ENCODE measurements at places on chromosomes 5 and 9. TPM values are rescaled to one million over a fixed set of nuclear protein-coding genes. Genes with fewer than 3 reads are reported as not detected.
A peak's percentile ranks its signal among the peaks of the same experiment; 100 is the strongest.

ZFP2 gene
- 0.87 TPM for total RNA-seq

ARL15 gene
- total RNA-seq = 72.7 TPM

PLAC8L1 gene
- not detected for total RNA-seq

LHX3 gene
- total RNA-seq = not detected

IFNA13 gene
- total RNA-seq = not detected

C9orf57 gene
- not detected for total RNA-seq

DNA sequence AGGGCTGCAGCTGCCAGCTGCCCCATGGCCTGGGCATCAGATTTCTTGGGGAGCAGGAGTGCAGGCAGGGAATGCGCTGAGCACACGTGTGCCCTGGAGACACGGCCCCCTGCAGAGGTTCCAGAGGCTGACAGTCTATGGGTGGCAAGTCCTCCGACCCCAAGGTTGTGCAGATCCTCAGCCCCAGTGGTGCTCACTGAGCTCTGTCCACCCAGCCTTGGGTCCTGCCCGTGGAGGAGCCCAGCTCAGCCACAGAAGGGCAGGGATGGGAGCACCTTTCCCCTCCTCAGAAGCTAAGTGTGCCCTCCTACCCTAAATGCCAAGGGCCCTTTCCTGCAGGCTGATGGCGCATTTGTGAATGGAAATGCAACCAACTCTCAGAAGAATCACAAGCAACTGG, 341.0 kb downstream of the IRX2 start:
- no peak for DNase-seq
- H3K4me3 ChIP-seq = no peak overlapping the region
- H3K27me3 ChIP-seq = no peaks in the 10 kb centered on the region
- no peaks in the 10 kb centered on the region for H3K36me3 ChIP-seq

DNA sequence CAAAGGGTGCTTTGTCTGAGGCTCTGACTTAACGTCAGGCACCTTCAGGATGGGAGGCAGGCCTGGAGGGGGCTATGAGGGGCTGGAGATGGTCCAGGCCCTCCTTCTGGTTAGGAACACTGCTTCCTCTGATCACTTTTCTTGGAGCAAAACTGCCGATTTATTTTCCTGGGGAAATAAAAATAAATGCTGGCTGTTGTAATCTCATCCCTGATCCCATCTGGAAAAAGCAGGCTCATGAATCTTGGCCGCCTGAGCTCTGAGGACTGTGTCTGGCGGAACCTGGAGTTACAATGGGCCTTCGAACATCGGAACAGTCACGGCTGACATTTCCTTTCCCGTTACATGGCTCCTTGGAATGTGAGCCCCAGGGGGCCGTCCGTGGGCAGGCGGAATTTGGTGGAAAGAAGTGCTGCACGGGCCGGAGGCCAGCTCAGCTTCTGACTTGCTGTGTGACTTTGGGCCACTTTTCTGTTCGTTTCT, 157.8 kb downstream of the RGS3 start:
- peak overlapping the region; percentile 79 for H3K27ac ChIP-seq
- peak; percentile 87 for DNase-seq
- H3K27me3 ChIP-seq = no peaks in the 10 kb centered on the region

- DNase-seq = no peak
- H3K27me3 ChIP-seq = no peaks in the 10 kb centered on the region
- H3K4me1 ChIP-seq = no peaks in the 10 kb centered on the region
- no peaks in the 10 kb centered on the region for H3K36me3 ChIP-seq
Measured at GRCh38 chr5:6111131-6111530, 267.2 kb downstream of the MED10 start.

DNA sequence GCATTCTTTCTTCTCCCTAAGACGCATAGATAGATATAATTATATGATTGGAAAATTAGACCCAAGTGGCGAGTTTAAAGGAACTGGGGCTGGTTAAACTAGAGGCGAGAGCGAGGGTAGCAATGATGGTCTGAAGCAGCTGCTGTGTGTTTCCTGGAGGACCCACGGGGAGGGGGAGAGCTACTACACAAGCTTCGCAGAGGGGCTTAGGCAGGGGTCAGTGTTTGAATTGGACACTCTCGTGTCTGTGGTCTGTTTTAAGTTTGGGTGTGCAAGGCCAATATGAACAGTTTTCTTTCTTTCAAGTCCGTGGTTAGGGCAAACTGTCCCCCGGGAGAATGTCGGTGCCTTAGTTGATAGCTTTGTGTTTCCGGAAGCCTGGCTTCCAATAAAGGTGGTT, 43.1 kb downstream of the PDZD2 start:
- H3K4me3 ChIP-seq = no peak overlapping the region
- H3K4me1 ChIP-seq = no peaks in the 10 kb centered on the region
- no peak overlapping the region for H3K27ac ChIP-seq
- DNase-seq = no peak

GRCh38 chr5:53256746-53257145, 147.2 kb upstream of the MOCS2 start:
- no peak overlapping the region for H3K27ac ChIP-seq
- no peak for DNase-seq
- H3K36me3 ChIP-seq = no peaks in the 10 kb centered on the region
- no peaks in the 10 kb centered on the region for H3K4me1 ChIP-seq
- H3K4me3 ChIP-seq = no peak overlapping the region
- H3K27me3 ChIP-seq = no peaks in the 10 kb centered on the region

DNA sequence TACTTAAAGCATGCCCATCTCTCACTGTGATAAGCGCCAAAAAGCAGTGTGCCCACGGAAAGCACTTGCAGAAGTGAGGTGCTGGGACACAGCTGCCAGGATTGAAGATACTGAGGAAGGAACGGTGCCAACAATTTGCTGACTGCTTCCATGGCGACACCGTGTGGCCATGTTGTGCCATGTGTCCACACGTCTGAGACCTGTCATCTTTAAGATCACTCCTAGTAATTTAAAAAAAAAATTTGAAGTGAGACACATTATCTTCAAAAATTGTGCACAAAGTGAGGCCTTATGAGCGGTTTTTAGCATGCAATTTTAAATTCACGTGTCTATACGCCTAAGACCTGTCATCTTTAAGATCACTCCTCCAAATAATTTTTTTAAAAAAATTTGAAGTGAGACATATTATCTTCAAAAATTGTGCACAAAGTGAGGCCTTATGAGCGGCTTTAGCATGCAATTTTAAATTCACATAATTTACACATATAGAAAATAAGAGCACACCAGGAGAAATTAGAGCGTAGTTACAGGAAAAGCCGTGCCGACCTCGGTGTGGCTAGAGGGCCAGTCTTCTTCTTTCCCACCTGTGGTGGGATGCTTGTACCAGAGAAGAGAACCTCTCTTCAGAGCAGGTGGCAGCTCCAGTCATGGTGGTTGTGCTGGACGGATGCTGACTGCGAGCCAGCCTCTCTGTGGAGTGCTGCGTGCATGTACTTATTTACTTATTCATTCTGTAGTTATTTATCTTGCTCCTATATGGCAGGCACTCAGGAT, 21.4 kb upstream of the FLT4 start:
- peak; percentile 62 for DNase-seq
- no peaks in the 10 kb centered on the region for H3K36me3 ChIP-seq
- H3K27me3 ChIP-seq = peaks cover 40% of the 10 kb centered on the region
- peaks cover 6% of the 10 kb centered on the region for H3K4me1 ChIP-seq
- H3K4me3 ChIP-seq = no peak overlapping the region
- no peak overlapping the region for H3K27ac ChIP-seq

GRCh38 chr5:172007175-172008110, 1.0 kb upstream of the FBXW11 start:
- H3K4me3 ChIP-seq = peak overlapping the region; percentile 92
- H3K27ac ChIP-seq = peak overlapping the region; percentile 99
- H3K36me3 ChIP-seq = no peaks in the 10 kb centered on the region
- H3K4me1 ChIP-seq = peaks cover 22% of the 10 kb centered on the region

DNA sequence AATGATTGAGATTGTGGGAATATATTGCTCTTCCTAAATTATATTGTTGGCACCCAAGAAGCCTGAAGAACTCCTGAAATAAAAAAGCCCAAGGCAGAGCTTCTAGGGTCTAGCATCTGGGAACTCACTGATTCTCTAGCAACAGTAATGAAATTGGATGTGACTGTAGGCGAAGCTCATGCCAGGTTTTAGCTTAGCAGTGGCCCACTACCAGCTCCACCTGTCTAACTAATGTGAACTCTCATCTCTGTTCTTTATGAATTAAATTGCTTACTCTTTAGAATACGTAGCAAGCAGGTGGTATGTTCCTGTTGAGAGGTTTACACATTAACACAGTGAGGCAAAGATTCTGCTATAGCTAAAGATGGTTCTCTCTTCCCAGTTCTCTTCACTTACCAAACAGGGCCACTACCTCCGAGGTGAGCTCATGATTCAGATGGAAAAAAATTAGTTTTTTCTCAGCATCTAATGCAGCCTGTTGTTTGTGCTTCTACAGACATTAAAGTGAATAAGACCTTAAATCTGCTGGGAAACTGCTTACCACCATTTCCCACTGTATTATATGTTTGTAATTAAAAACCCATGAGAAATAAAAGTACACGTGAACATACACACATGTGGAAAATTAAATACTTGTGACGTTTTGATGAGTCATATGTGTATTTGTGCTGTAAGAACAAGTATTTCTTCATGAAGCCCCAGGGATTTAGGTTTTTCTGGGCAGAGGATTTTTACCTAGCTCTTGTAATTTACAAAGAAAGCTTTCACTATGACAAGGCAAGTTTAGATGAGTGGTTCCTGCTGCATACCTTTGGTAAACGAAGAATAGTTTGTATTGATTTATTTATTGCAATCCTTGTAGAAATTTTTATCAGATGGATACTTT, 360.1 kb downstream of the KDM4C start:
- no peak overlapping the region for H3K4me3 ChIP-seq
- no peak overlapping the region for H3K27ac ChIP-seq
- peaks cover 4% of the 10 kb centered on the region for H3K4me1 ChIP-seq
- no peaks in the 10 kb centered on the region for H3K27me3 ChIP-seq

GRCh38 chr5:140133514-140134167, 7.9 kb downstream of the IGIP start:
- no peak for DNase-seq
- H3K36me3 ChIP-seq = no peaks in the 10 kb centered on the region
- H3K4me3 ChIP-seq = no peak overlapping the region

- H3K4me3 ChIP-seq = no peak overlapping the region
- no peaks in the 10 kb centered on the region for H3K27me3 ChIP-seq
- H3K36me3 ChIP-seq = no peaks in the 10 kb centered on the region
- H3K27ac ChIP-seq = no peak overlapping the region
Measured at GRCh38 chr5:87002485-87002884, 265.2 kb upstream of the RASA1 start.

All from stomach (tissue), 19 donors.